ENCODE measurements at places on chromosomes 11 and 22.
A peak's percentile ranks its signal among the peaks of the same experiment; 100 is the strongest.

DNA sequence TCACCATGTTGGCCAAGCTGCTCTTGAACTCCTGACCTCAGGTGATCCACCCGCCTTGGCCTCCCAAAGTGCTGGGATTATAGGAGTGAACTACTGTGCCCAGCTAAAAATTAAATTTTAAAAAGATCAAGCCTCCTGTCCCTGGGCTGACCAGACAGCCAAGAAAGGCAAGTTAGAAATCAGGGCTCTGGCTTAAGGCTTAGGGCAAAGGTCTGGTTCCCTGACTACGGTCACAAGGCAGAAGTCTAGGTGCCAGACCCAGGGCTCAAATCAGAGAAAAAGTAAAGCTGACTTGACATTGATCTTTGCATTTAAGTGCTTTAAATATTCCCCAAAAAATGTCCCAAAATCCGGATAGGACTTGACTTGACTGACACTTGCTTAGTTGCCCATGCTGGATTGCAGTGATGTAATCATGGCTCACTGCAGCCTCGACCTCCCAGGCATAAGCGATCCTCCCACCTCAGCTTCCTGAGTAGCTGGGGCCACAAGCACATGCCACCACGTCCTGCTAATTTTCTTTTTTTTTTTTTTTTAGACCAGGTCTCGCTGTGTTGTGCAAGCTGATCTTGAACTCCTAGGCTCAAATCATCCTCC, 17.3 kb upstream of the CRKL start:
- no peak for DNase-seq

GRCh38 chr11:117529816-117530215, 202.2 kb downstream of the CEP164 start:
- no peak for DNase-seq

DNA sequence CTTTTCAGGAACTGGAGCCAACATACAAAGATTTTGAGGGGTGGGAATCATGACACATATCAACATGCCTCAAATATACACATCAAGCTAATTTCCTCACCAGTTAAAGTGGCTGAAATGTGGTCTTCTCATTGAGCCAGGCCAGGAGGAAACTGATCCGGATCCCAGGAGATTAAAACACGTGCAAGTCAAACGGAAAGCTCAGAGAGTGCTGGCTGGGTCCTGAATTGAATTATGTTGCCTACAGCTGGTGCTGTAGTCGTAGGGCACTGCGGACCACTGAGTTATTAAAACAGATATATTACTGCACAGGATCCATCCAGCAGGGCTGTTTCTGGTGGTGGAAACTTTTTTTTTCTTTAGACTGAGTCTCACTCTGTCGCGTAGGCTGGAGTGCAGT, 14.1 kb upstream of the WNT7B start:
- no peak for DNase-seq

GRCh38 chr22:46203601-46203980, 46.5 kb downstream of the CDPF1 start:
- DNase-seq = no peak

- DNase-seq = peak; percentile 26
These were observed at the start of gene YPEL4 for GRCh38 chr11:57649826-57650738. Gene YPEL4 (minus strand): TSS chr11:57649912. CDS start chr11:57647107, 2,805 bp downstream.

- no peak for DNase-seq
These were observed 12.6 kb downstream of the IL2RB start for GRCh38 chr22:37137131-37137530.

DNA sequence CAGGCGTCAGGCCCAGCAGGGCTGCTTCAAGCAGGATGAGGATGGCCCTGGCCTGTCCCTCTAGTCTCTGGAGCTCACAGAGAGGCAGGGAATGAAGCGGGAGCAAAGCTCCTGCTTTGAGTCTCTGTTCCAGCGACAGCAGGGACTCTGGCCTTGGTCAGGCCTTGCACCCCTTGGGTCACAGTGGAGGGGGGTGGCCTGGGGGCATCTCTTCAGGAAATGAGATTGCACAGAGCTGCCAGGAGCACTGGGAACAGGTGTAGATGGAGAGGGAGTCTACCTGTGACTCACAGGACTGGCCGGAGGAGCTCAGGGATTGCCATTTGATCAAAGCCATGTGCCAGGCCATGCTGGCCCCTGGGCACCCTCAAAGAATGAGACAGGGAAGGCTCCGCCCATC, 1.6 kb downstream of the ANO1 start:
- no peak for DNase-seq

GRCh38 chr11:99884750-99885149, 802.3 kb upstream of the ARHGAP42 start:
- no peak for DNase-seq

GRCh38 chr22:48238966-48239365, 1476.5 kb downstream of the TBC1D22A start:
- DNase-seq = no peak

DNA sequence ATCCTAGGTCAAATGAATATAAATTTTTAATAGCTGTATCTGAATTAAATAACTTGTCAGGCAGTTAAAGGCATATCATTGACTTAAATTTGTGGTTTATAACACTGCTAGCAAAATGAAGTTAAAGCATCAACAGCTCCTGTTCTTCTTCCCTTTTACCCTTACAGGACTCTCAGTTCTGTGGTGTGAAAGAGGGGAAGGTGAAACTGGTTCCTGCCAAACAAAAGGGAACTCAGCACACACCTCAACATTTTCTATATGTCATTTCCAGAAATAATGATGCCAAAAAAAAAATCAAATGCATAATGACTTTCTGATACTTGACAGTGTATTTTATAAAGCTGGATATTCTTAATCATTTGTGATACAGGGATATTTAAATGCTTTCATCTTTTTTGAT, 21.2 kb downstream of the ARL14EP start:
- DNase-seq = no peak

DNA sequence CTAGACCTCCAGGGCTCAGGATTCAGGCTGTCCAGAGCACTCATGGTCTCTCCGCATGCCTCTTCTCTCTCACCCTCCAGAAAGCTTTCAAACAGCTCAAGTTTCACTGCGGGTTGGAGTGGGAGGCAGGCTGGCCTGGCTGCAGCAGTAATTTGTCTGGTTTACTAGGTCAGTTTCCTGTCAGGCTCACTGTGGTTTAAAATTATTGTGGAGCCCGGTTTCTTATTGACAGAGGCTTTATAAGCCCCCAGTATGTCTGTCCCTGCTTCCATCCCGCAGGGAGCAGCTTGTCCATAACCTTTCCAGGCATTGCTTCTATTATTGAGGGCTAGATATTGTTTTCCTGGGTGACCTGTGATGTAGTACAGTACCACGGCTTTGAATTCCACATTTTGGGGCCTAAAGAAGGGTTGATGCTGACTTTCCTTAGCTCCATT, 235.3 kb upstream of the SORL1-AS1 start:
- DNase-seq = no peak

DNA sequence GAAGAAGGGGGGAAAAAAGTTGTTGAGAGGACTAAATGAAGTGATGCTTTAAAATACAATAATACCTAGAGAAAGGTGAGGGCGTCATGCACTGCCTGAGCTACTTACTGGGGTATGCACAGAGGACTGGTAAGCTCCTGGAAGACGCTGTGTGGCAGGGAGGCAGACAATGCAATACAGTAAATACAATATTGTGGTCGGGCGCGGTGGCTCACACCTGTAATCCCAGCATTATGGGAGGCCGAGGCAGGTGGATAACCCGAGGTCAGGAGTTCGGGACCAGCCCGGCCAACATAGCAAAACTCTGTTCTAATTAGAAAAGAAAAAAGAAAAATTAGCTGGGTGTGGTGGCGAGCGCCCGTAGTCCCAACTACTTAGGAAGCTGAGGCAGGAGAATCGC, 683 bp upstream of the SYTL2 start:
- no peak for DNase-seq

- no peak for DNase-seq
These were observed 41.5 kb upstream of the INCENP start for GRCh38 chr11:62082292-62082657.

- no peak for DNase-seq
These were observed 10.4 kb upstream of the TUB start for GRCh38 chr11:8070417-8071115.

DNA sequence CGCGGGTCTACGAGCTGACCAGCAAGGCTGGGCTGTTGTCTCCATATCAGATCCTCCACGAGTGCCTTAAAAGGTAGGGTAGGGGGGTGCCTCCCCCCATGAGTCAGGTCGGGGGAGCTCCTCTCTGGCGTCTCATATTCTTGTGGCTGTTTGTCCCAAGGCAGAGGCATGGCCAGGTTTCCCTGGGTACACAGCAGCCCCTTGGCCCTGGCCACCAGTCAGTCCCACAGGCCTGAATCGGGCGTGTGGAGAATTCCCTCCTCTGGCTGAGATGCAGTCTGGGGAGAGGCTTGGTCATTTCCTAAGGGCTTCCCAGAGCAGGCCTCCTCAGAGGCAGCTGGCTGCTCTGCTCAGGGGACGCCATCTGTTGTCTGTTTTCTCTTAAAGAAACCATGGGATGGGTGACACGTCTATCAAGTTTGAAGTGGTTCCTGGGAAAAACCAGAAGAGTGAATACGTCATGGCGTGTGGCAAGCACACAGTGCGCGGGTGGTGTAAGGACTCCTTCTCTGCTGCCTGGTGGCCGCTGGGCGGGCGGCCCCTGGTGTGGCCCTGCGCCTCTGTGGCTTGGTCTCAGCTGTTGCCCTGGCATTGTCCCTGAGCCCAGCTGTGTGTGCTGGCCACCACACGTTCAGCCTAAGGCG, 9.6 kb upstream of the RANBP1 start:
- DNase-seq = no peak

GRCh38 chr22:35446365-35446764, 46.4 kb downstream of the MCM5 start:
- no peak for DNase-seq

DNA sequence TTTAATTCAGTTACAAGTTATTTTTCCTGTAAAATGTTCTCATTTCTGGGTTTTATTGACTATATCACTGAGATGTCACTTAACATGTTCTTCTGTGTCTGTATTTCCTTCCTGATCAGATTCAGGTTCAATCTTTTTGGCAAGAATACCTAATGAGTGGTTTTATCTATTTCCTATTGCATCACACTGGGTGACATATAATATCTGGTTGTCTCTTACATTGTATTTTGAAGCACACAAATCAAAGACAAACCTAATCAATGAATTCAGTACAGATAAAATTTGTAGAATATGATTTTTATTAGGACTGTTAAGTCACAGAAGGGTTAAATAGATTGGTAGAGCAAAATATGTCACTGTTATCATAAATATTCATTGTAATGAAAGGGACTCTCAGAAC, 60.4 kb downstream of the BCL2L13 start:
- DNase-seq = no peak

DNA sequence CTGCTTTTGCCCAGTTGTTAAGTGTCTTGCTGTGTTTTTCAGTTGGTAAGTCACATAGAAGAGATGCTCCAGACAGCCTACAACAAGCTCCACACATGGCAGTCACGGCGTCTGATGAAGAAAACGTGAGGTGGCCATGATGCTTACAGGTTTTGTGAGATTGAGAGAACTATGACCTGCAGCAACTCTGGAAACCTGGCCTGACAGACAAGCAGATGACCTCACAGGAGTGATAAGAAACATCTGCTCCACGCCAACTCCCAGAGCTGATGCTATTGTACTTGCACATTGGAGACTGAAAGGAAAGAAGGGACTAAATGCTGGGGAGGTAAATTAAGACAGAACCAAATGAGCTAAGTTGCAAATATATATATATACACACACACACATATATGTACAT, 28.6 kb upstream of the LDHA start:
- DNase-seq = no peak

GRCh38 chr11:120186456-120186773, 24.4 kb upstream of the OAF start:
- DNase-seq = no peak

All from stimulated activated CD4-positive, alpha-beta T cell treated with anti-CD3 and anti-CD28 coated beads, Interleukin-1b, Interleukin-23, amount 100 ng/mL, for 24 hours (primary cell).